Cardiac muscle cell (in vitro differentiated cells and primary cell): ENCODE measurements at places on chromosomes 7 and 10. TPM values are rescaled to one million over a fixed set of nuclear protein-coding genes. Genes with fewer than 3 reads are reported as not detected.

The CHAT gene
- polyA plus RNA-seq: not detected in 2 replicates

The TDRD1 gene
- polyA plus RNA-seq: not detected in 2 replicates

The VGF gene
- polyA plus RNA-seq: 0.18 and 0.69 TPM in 2 replicates

The MYO3A gene
- 0.55 and 1.8 TPM in 2 replicates for polyA plus RNA-seq

The MKI67 gene
- polyA plus RNA-seq: 7.9 and 80.5 TPM in 2 replicates

The SHTN1 gene
- 4.1 and 9.6 TPM in 2 replicates for polyA plus RNA-seq

The BCCIP gene
- 80.2 and 93.9 TPM in 2 replicates for polyA plus RNA-seq

The ELOVL3 gene
- polyA plus RNA-seq: 0.10 and 0.82 TPM in 2 replicates

The LRMDA gene
- 11.7 and 29.3 TPM in 2 replicates for polyA plus RNA-seq

The HABP2 gene
- 0.06 TPM in 1 of 2 replicates, not detected in the other for polyA plus RNA-seq

The OR2A12 gene
- polyA plus RNA-seq: not detected in 2 replicates

The INMT gene
- 0.98 and 2.2 TPM in 2 replicates for polyA plus RNA-seq

The ICA1 gene
- 22.2 and 34.8 TPM in 2 replicates for polyA plus RNA-seq

The AKR1C2 gene
- polyA plus RNA-seq: 4.7 and 7.1 TPM in 2 replicates

The GNAT3 gene
- polyA plus RNA-seq: not detected in 2 replicates

The EEPD1 gene
- polyA plus RNA-seq: 4.8 and 13.8 TPM in 2 replicates

The CREB5 gene
- polyA plus RNA-seq: 4.6 and 5.0 TPM in 2 replicates

The UNC5B gene
- polyA plus RNA-seq: 73.3 and 98.3 TPM in 2 replicates

The GRM3 gene
- polyA plus RNA-seq: 0.75 and 0.78 TPM in 2 replicates

The LLCFC1 gene
- 0.47 TPM in 1 of 2 replicates, not detected in the other for polyA plus RNA-seq

The MLXIPL gene
- 1.2 and 1.7 TPM in 2 replicates for polyA plus RNA-seq

The CYP2E1 gene
- 1.1 and 2.0 TPM in 2 replicates for polyA plus RNA-seq

The IKZF1 gene
- 0.19 TPM in 1 of 2 replicates, not detected in the other for polyA plus RNA-seq

The NOBOX gene
- not detected in 2 replicates for polyA plus RNA-seq

The FAM237B gene
- polyA plus RNA-seq: not detected in 2 replicates

The SPDYE6 gene
- 2.2 and 2.4 TPM in 2 replicates for polyA plus RNA-seq

The CYP2C9 gene
- 0.15 TPM in 1 of 2 replicates, not detected in the other for polyA plus RNA-seq

The ARHGEF35 gene
- 0.93 and 1.8 TPM in 2 replicates for polyA plus RNA-seq

The C10orf143 gene
- 1.5 and 5.7 TPM in 2 replicates for polyA plus RNA-seq

The SPDYE1 gene
- polyA plus RNA-seq: 1.6 and 1.7 TPM in 2 replicates

The DUSP5 gene
- polyA plus RNA-seq: 64.1 and 99.5 TPM in 2 replicates

The WNT8B gene
- polyA plus RNA-seq: not detected in 2 replicates
